ENCODE measurements at places on chromosomes 13 and 19. TPM values are rescaled to one million over a fixed set of nuclear protein-coding genes. Genes with fewer than 3 reads are reported as not detected.

The ZNF234 gene
- total RNA-seq: 7.4 TPM

The STX10 gene
- total RNA-seq: 76.5 TPM

The THSD1 gene
- total RNA-seq: 26.5 TPM

The PCDH9 gene
- total RNA-seq: 4.5 TPM

The LACC1 gene
- total RNA-seq: 4.4 TPM

The XAB2 gene
- total RNA-seq: 22.9 TPM

The LATS2 gene
- 26.4 TPM for total RNA-seq

The IGFL2 gene
- not detected for total RNA-seq

The LAIR2 gene
- not detected for total RNA-seq

The SLC7A1 gene
- 12.4 TPM for total RNA-seq

All from endothelial cell of coronary artery (primary cell).